ENCODE measurements at places on chromosomes 5 and 9. TPM values are rescaled to one million over a fixed set of nuclear protein-coding genes. Genes with fewer than 3 reads are reported as not detected.

GRM6 gene
- total RNA-seq: not detected

DNA sequence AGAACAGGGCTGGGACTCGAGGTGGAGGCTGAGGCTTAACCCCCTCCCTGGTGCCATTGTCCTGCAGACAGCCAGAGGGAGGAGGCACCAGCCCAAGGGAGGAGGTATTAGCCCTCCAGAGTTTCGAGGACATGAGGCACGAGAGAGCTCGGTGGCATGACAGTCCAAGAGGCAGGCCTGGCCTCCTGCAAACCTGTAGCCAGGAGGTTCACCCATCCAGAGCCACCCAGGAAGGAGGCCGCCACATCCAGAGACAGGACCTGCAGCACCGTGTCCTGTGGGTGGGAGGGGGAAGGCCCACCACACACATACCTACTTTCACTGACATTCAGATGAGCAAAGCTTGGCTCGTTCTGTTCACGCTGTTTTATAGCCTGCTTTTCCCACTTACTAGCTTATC, 75.2 kb upstream of the ADAMTS2 start:
- no peak for DNase-seq

DNA sequence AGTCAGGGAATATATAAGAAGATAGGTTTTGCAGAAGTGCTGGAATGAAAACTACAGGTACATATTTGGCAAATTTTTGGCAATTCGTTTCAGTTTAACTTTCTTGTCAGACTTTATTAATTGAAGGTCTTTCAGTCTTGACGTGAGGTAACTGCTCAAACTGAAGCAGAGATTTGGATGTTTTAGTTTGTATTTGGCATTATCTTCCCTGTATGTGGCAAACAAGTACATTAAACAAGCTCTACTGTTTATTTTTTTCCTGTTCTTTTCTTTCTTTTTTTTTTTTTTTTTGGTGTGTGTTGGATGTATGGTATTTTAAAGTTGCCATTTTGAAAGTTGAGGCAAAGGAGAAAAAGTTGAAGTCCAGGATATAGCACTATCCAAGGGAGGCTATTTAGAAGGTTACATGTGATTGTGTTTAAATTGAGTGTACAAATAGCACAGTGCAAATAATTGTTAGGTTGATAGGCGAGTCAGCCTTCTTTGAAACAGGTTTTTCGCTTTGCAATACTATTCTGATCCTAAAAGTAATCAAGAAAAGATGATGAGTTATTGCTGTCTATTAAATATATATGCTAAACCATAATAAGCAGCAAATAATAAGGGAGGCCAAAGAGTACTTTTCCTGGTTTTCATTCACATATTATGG, 2.2 kb downstream of the PBX3 start:
- no peak for DNase-seq

DIPK1B gene
- total RNA-seq: 6.1 TPM

- DNase-seq: no peak
Measured at GRCh38 chr5:90655423-90655822, 96.8 kb downstream of the ADGRV1 start.

GRCh38 chr5:146818822-146819221, 59.7 kb downstream of the PPP2R2B start:
- DNase-seq: no peak

DNA sequence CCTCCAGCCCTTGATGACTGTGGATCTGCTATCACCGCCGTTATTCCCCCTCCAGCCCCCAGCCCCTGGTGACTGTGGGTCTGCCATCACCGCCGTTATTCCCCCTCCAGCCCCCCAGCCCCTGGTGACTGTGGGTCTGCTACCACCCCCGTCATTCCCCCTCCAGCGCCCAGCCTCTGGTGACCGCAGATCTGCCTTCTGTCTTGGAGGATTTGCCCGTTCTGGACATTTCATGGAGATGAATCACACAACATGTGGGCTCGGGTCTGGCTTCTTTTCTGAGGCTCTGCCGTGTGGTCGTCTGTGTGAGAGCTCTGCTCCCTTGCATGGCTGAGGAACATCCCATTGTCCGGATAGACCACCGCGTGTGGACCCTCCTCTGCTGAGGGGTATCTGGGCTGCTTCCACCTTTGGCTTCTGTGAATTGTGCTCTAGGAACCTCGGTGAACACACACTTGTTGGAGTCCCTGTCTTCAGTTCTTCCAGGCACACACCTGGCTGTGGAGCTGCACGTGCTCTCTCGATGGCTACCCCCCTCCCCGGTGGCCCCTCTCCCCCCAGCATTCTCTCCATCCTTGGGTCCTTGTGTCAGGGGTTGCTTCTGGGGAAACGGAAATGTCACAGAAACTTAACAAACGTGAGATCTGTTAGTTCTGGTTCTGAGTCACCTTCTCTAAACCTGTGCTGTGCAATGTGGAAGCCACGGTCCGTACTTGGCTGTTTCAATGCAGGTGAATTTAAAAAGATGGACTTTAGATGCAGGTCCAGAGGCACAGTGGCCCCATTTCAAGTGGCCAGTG, 105.3 kb upstream of the COL5A1 start:
- peak; percentile 61 for DNase-seq

SLC27A6 gene
- total RNA-seq: 0.45 TPM

Measured in H4 (cell line).